ENCODE measurements at places on chromosomes 7 and 10. TPM values are rescaled to one million over a fixed set of nuclear protein-coding genes. Genes with fewer than 3 reads are reported as not detected.
A peak's percentile ranks its signal among the peaks of the same experiment; 100 is the strongest.

- no peak overlapping the region for H3K4me3 ChIP-seq
- H3K36me3 ChIP-seq: no peaks in the 10 kb centered on the region
- no peaks in the 10 kb centered on the region for H3K4me1 ChIP-seq
Measured at GRCh38 chr7:98669329-98670000, 52.4 kb downstream of the NPTX2 start.

GRCh38 chr10:33273295-33274002 is 61.0 kb downstream of the NRP1 start:
- H3K4me3 ChIP-seq: peak overlapping the region; percentile 38
- H3K36me3 ChIP-seq: no peaks in the 10 kb centered on the region
- H3K27ac ChIP-seq: peak overlapping the region; percentile 87
- peak; percentile 94 for DNase-seq
- no peaks in the 10 kb centered on the region for H3K4me1 ChIP-seq

The OR6B1 gene
- total RNA-seq: not detected

- DNase-seq: no peak
- no peak overlapping the region for H3K27ac ChIP-seq
- peaks cover 20% of the 10 kb centered on the region for H3K4me1 ChIP-seq
- no peaks in the 10 kb centered on the region for H3K36me3 ChIP-seq
- no peaks in the 10 kb centered on the region for H3K27me3 ChIP-seq
Measured at GRCh38 chr10:30744106-30744505, 114.6 kb upstream of the LYZL2 start.

DNA sequence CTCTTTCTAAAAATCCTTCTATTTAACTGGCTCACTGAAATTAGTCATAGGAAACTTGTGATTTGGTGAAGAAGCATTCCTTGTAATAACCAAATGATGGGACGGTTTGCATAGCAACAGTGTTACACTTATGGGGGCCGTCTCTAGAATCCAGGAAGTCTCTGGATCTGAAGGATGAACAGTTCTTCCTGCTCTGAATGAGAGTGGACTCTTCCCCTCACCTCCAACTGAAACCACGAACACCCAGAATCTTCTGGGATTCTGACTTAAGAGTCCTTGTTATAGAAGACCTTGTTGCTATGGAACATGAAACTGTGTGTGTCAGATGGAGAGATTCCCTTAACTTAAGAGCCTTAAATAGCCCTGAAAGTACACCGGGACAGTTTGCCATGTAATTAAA is 23.2 kb downstream of the NOLC1 start:
- no peak overlapping the region for H3K4me3 ChIP-seq
- no peak for DNase-seq
- H3K27me3 ChIP-seq: no peaks in the 10 kb centered on the region
- no peaks in the 10 kb centered on the region for H3K36me3 ChIP-seq

DNA sequence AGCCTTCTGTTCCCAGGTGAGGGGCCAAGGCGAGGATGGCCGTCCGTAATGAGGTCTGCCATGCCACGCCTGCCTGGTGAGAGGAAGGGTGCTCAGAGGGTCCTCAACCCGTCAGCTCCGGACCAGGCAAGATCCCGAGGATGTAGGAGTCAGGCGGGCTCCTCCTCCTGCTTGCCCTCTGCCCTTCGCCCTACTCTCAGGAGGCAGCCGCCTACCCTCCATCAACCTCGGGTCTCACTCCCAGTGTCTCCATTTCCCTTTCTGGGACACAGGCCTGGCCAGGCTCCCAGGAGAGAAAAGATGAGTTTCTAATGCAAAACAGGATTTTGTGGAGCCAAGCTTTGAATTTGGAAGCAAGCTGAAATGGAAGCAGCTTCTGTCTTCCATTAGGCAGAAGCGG is 184.0 kb downstream of the PTPN20 start:
- H3K27ac ChIP-seq: no peak overlapping the region
- H3K4me1 ChIP-seq: no peaks in the 10 kb centered on the region
- DNase-seq: no peak
- no peak overlapping the region for H3K4me3 ChIP-seq
- no peaks in the 10 kb centered on the region for H3K27me3 ChIP-seq

The HECTD2 gene
- 25.5 TPM for total RNA-seq

GRCh38 chr10:128542659-128543058 is 416.4 kb upstream of the MKI67 start:
- no peak overlapping the region for H3K27ac ChIP-seq
- H3K27me3 ChIP-seq: no peaks in the 10 kb centered on the region
- H3K36me3 ChIP-seq: no peaks in the 10 kb centered on the region
- no peak for DNase-seq

GRCh38 chr10:11170993-11171851 is 153.6 kb downstream of the CELF2 start:
- no peak overlapping the region for H3K4me3 ChIP-seq
- H3K36me3 ChIP-seq: peaks cover 2% of the 10 kb centered on the region
- H3K27ac ChIP-seq: no peak overlapping the region
- peaks cover 16% of the 10 kb centered on the region for H3K4me1 ChIP-seq
- DNase-seq: no peak
- no peaks in the 10 kb centered on the region for H3K27me3 ChIP-seq
